GM04503 (cell line): ENCODE measurements at places on chromosomes 6 and 20.

GRCh38 chr6:50591135-50591534, 122.2 kb upstream of the TFAP2D start:
- DNase-seq: no peak

DNA sequence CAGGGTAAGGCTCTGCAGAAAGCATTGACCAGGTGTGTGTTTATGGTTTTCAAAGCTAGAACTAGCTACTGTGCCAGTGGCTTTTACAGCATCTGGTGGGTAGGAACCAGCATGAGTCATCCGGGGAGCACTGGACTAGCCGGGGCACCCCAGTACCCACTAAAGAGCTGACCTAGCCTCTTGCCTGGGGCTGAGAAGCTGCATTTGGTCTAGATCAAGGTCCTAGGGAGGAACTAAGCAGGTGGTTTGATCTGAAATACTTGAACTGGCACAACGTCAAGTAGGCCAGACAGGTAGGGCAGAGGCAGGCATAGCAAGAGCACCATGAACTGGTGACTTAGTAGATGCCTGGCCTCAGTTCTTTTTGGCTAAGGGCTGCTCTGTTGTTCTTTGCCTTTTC, 109.8 kb upstream of the PTPRK start:
- no peak for DNase-seq

GRCh38 chr20:61204206-61204605, 47.9 kb upstream of the CDH4 start:
- no peak for DNase-seq

DNA sequence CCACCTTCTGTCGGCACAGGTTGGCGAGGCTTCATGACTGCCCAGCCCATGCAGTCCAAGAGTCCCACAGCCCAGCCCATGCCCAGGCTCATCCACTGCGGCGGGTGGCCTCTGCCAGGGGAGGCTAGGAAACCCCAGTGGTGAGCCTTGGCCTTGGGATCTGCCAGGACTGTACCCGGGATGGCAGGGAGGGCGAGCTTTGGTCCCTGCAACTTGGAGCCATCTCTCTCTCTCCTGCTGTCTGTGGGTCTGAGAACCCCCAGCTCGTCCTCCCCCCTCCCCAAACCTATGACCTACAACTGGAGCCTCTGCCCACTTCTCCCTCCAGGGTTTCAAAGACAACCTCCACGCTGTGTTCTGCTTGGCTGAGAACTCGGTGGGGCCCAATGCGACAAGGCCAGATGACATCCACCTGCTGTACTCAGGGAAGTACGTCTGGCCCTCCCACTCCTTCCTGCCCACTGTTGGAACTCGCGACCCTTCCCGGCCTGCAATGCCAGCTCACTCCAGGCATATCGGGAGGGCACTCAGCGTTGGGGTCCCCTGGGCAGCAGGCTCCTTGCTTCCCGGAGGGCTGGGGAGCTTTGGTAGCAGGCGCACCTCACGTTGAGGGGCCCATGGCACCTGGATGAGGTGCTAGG, 19.7 kb downstream of the NPEPL1 start:
- no peak for DNase-seq

- DNase-seq: peak; percentile 96
Measured at GRCh38 chr6:139743664-139744437, 369.4 kb upstream of the CITED2 start.

- no peak for DNase-seq
Measured at GRCh38 chr6:38248500-38249234, 391.1 kb downstream of the BTBD9 start.

DNA sequence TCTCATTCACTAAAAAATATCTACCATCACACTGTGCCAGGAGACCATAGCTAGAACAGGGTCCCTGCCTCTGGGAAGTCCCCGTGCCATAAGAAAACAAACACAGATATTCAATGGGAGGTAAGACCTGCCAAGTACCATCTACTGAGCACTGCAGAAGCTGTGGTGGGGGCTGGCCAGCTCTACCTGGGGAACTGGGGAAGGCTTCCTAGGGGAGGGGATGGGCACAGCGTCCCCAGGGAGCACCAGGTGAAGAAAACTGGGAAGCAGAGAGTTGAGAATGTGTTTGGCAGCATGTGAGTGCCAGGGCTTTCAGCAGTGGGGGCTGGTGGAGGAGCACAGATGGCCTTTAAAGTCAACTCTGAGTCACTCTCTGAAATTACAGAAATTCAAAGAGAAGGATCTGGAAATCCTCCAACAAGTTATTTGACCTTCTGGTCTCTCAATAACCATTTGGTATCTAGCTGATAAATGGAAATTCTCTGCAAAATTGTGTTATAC, 85.2 kb downstream of the SHLD1 start:
- DNase-seq: no peak

DNA sequence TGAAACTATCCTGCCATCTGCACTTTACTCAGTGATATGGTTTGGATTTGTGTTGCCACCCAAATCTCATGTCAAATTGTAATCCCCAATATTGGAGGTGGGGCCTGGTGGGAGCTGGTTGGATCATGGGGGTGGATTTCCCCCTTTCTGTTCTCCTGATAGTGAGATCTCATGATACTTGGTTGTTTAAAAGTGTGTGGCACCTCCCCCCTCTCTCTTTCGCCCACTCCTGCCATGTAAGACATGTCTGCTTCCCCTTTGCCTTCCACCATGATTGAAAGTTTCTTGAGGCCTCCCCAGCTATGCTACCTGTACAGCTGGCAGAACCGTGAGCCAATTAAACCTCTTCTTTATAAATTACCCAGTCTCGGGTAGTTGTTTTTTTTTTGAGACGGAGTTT, 18.0 kb downstream of the PIGT start:
- no peak for DNase-seq

GRCh38 chr6:97427648-97428047, 144.6 kb upstream of the MMS22L start:
- no peak for DNase-seq

DNA sequence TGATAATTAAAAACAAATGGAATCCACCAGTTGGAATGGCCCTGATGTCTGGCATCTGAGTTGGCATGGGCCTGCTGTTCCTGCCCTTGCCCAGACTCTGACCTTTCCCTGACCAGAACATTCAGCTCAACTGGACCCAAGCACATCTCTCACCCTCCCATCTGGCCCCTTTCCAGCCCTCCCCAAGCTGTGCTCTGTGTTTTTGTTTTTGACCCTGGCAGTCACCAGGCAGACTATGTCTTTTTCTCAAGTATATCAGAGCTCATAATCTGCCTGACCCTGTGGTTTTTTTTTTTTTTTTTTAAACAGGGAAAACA, 117.6 kb downstream of the TRDN start:
- DNase-seq: no peak

GRCh38 chr20:23128461-23129125, 42.5 kb upstream of the CD93 start:
- DNase-seq: no peak

- DNase-seq: no peak
Measured at GRCh38 chr6:7135755-7136154, 28.0 kb downstream of the RREB1 start.

GRCh38 chr6:28651161-28651560, 125.5 kb downstream of the GPX5 start:
- no peak for DNase-seq

DNA sequence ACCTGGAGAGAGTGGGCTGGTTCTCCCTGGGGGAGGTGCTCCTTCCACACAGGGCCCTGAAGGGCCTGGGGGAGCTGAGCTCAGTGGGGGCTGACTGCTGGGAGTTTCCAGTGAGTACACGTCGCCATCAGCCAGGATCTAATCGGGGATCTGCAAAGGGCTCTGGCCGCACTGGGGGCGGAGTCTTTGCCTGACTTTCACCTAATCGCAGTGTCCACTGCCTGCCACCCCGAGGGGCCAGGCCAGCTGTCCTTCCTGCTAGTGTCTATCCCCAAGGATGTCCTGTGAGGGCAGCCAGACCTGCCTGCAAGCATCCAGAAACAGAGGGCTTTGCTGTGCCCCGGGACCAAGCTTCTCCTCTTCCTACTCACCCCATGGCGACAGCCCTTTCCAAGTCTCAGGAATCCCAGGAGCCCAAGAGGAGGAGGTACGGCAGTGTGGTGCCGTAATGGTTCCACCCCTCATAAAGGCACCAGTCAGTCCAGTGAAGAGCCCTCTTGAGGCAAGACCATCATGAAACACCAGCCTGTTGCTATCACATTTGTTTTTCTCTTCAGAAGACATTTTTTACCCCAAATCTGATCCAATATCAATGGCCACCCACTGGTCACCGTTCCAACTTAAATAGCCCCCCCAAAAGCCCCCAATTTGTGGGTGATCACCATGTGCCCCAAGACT, 243.1 kb upstream of the ECI2 start:
- DNase-seq: no peak

DNA sequence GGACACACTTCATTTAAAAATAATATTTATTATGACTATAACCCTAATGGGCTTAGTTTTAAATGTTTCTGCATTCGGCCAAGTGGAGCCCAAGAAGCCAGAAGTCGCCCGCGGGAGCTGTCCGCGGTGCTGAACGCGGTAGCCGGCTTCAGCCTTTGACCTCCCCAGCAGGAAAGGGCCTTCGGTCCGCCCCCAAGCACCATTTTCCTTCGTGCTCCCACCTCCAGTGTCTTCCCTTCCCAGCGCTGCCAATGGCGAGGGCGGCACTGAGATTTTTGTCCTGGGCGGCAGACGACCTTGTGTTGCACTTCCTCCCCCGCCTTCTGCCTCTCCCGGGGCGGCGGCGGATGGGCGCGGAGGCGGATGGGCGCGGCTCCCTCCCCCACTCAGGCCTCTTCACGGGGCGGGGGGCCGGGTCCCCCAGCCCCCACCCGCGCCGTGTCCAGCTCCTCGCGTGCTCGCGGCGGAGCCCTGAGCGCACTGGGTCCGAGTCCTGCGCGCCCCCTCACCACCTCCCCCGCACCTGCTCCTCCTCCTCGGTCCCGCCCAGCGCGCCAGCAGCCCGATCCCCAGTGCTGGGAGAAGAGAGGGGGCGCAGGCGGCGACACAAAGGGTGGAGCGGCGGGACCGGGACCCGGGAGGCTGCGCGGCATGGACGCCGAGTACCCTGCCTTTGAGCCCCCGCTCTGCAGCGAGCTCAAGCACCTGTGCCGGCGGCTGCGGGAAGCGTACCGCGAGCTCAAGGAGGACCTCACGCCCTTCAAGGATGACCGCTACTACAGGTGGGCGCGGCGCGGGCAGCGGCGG, 23.6 kb upstream of the TMEM181 start:
- DNase-seq: no peak

- no peak for DNase-seq
Measured at GRCh38 chr20:47578543-47578942, 76.9 kb downstream of the NCOA3 start.

DNA sequence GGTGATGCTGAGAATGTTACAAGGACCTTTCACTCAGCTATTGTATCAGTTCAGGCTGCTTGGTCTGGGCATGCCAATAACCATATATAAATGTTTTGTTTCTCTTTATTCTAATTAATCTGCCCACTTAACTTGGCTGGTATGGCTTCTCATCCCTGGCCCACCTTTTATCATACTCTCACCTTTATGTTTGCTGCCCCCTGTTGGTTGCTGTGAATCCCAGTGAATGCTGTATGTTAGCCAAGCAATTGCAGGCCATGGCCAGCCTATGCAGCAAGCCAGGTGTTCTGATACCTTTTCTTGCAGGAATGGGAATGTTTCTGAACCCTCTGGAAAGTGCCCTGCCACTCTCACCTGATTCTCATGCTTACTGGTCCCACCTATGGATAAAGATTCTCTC, 54.6 kb downstream of the PCSK2 start:
- no peak for DNase-seq

- no peak for DNase-seq
Measured at GRCh38 chr6:43865932-43866645, 96.1 kb downstream of the VEGFA start.

GRCh38 chr6:84222426-84222825, 5.0 kb downstream of the CEP162 start:
- DNase-seq: no peak

DNA sequence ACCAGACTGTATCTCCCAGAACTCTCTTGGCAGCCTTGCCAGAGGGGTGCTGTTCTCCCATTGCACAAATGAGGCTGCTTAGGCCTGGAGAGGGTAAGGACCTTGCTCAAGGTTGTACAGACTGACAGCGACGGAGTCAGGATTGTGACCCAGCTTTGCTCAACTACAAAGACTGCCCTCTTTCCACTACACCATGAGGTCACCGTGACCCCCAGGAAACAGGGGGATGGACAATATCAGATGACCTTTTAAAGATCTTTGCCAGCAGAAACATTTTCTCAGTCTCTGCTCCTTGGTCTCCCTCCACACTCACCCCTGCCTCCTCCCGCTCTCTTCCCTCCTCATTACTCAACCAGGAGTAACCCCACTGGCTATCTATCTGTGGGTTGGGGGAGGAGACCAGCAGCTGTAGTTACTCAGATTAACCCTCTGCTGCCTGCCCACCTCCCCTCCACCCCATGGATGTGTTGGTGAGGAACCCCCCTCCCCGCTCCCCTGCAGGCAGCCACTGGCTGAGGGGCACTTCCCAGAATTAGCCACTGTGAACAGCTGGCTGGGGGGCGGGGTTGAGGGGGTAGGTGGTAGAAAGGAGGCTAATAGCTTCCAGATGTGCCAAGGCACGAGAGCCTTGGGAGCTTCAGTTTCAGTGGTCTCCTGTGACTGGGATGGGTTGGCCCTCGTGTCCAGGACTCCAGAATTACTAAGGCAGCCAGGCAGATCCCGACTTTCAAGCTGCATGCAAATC, 26.9 kb upstream of the MRPS18A start:
- DNase-seq: no peak

DNA sequence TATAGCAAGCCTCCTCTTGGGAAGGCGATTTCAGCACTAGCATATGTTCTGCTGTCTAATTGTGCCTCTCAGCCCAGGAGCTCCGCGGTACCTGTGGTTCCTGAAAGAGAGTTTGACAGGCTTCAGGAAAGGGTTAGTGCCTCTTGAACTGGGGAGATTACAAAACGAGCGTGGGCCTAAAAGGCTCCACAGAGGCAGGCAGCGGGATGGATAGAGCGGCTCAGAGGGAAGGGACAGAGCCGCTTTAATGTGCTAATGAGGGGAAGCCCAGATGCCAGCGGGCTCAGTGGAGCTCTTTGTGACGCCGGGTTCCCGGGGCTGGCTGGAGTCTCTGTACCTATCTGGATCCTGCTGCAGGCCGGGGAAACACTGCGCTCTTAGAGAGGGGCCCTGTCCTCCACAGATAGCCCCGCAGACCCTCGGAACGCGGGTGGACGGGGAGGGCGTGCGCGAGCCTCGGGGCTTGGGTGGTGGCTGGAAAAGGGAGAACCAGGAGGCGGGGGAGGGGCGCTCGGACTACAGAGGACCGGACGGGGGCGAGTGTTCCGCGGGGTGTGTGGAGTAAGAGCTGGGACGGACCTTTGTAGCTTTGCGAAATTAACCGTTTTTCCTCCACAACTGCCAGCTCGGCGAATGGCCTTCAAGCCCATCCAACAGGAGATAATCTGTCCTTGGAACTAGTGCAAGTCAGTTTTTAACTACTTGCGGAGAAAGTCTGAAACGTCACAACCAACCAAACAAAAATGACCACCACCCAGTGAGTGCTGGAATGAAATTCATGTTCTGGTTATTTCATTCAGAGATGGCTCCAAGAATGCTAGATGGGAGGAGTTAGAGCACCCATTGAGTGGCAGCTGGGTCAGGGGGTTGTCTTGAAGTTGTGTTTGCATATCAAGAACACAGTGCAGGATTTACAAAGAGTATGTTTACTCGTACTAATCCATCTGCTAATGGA, 13.0 kb downstream of the SLC35F1 start:
- DNase-seq: no peak
